ENCODE measurements at places on chromosomes 16 and 17.

- no peak for DNase-seq
These were observed 55.5 kb downstream of the HS3ST4 start for GRCh38 chr16:25747160-25747758.

DNA sequence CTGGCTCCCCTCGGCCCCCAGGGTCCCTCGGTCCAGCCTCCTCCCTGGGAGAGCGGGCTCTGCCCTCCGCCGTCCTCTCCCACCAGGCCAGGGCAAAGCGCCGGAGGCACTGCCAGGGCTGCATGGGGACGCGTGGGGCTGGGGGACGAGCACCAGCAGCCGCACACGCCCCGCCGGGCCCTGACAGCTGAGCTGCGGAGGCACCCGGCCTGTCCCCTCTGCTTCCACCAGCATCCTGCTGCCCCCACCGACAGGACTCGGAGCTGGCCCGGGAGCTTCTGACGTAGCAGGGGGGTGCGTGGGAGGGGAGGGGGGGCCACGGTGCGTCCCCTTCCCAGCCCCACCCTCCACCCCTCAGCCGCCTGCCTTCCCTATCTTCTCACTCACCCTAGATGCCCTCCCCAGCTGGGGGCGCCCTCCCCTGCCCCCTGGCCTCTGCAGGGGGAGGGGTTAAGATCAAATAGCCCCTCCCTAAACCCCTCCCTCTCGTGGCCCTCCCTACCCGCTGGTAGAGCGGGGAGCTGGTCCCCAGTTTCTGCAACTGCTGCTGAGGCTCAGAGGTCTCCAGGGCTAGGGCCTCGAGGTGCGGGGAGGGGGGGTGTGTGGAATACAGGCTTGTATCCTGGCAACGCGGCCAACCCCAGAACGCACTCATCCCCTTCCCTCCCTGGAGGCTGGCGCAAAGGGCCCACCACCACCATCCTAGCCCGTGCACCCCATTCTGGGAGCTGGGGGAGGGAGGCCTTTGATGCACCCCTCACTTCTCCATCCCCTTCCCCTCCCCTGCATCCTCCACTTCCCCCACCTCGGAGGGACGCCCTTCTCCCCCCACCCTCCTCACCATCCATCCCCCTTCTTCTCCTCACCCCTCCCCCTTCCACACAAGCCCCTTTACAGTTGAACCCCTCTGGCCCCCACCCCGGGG is 1.0 kb downstream of the SRCIN1 start:
- no peak for DNase-seq

GRCh38 chr17:47694581-47695428 is 844 bp downstream of the TBKBP1 start:
- DNase-seq = peak; percentile 84

DNA sequence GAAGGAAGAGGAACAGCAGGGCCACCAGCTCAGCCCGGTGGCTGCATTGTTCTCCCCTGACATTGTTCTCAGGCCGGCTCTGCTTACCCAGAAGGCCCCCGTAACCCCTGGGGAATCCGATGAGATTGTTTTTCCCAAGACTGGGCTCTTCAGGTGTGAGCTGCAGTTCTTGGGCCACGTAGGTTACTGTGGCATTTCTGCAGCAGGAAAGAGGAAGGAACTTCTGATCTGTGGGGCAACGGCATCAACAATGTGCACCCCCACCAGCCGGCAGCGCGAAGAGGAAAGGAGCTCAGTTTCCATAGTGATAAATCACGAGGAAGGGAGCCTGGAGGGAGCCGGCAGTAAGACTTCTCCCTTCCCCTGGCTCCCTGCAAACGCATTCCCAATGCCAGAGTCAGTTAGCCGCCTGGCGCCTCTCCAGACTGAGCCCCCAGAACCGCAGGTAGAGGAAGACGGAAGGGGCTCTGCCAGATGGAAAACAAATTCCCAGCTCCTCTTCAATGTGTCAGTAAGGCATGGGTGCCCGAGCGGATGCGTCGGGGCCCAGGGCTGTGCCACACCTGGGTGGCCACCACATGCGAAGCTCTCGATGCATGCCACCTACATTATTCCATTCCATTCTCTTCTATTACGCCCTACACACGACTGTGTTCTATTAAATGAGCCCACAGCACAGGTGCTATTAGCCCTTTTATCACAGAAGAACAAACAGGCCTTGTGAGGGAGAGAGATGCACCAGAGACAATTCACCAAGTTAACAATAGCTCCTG is 21.5 kb upstream of the PECAM1 start:
- peak; percentile 75 for DNase-seq

- no peak for DNase-seq
These were observed 6.5 kb upstream of the ULK2 start for GRCh38 chr17:19874256-19874655.

GRCh38 chr16:86763819-86764218 is 185.5 kb downstream of the FOXL1 start:
- peak; percentile 33 for DNase-seq

DNA sequence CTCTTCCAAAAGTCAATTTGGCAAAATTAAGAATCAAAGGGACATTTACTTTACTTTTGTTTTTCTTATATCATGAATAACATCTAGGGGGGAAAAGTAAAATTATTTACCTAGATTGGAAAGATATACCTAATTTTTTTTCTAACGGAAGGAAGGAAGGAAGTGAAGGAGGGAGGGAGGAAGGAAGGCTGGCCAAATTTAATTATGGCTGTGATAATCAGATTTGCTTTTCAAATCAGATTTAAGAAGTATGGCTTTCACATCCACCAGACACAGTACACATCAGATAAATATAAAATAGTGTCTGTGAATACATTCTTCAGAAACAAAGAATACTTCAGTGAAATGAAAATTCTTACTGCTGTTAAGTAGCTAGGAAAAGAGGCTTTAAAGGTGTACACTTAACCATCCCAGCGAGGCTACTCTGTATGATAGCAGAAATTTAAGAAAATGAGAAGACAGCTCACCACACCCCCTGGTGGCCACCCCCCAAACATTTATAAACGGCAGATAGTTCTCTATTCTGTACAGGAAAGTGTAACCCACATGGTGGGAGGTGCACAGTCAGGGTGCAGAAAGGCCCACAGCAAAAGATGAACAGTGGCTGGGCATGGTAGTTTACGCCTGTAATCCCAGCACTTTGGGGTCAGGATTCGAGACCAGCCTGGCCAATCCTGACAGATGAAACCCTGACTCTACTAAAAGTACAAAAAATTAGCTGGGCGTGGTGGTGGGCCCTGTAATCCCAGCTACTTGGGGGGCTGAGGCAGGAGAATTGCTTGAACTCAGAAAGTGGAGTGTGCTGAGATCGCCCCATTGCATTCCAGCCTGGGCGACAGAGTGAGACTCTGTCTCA is 150.8 kb downstream of the SSH2 start:
- peak; percentile 86 for DNase-seq

Measured in sciatic nerve (tissue), 2 donors.